ENCODE measurements at places on chromosomes 2 and 18.

GRCh38 chr18:57738078-57738477, 65.0 kb downstream of the ATP8B1 start:
- no peak for DNase-seq

DNA sequence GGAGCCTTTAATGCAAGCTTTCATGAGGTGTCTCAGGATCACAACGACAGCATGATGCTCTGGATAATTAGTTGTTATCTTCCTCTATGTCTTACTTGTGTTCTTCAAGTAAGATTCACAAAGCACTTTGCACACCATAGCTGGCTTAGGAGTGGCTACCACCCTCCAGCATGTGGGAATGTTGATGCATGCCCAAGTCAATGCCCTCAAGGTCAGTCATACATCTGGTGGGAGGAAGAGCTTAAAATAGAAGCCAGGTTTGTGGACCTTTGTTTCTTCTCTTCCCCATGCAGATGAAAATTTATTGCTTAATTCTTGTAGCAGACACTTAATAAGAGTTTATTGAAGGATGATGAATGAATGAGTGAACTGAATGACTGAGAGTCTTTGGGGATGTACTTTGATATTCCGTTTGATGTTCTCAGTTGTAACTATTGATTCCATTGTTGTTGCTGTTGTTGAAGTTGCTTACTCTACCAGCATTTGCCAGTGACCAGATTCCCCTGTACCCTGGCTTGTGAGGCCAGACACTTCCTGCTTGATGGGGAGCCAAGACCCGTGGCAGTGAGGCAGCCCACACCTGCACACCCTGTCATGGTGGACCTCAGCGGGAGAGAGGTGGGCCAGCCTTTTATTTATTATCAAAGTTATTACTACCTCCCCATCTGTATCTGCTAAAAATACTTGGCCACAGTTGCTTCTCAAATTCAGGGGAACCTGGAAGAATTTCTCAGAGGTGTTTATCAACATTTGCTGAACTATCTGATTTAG, 137.8 kb downstream of the LAMA3 start:
- DNase-seq: no peak

GRCh38 chr18:23835506-23835905, 146.3 kb downstream of the LAMA3 start:
- DNase-seq: no peak

GRCh38 chr18:62187543-62188510, 772 bp downstream of the RELCH start:
- no peak for DNase-seq

GRCh38 chr18:45566025-45566740, 49.1 kb upstream of the SLC14A2 start:
- DNase-seq: no peak

- no peak for DNase-seq
These were observed 164.5 kb downstream of the LCLAT1 start for GRCh38 chr2:30611583-30611982.

GRCh38 chr2:37784071-37784758, 112.8 kb upstream of the CDC42EP3 start:
- no peak for DNase-seq

GRCh38 chr2:238157506-238158017, 1.2 kb upstream of the ERFE start:
- DNase-seq: no peak

- no peak for DNase-seq
These were observed at the start of gene PSTPIP2 for GRCh38 chr18:46071653-46072375. Gene PSTPIP2 (minus strand): TSS chr18:46072260. CDS start chr18:46072188, 72 bp downstream.

- no peak for DNase-seq
These were observed 87.2 kb upstream of the FSHR start for GRCh38 chr2:49241501-49241900.

DNA sequence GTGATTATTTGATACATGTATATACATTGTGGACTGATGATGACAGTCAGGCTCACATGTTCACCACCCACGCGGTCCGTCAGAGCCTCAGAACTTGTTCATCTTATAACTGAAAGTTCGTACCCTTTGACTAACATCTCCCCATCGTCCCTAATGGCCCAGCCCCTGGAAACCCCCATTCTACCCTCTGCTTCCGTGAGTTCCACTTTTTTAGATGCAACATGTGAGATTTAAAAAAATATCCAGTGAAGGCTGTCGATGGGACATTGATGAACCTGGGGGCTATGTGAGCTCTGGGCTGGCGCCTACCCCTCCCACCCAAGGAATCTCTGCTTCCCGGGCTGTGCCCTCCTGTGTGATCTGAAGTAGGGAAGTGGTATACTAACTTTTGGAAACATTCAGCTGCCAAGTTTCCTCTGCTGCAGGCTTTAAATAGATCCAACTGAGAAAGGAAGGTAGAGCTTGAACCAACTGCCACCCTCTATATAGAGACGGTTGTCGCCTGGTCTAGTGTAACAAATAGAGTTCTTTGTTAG, 163.8 kb downstream of the FAM210A start:
- peak; percentile 81 for DNase-seq

DNA sequence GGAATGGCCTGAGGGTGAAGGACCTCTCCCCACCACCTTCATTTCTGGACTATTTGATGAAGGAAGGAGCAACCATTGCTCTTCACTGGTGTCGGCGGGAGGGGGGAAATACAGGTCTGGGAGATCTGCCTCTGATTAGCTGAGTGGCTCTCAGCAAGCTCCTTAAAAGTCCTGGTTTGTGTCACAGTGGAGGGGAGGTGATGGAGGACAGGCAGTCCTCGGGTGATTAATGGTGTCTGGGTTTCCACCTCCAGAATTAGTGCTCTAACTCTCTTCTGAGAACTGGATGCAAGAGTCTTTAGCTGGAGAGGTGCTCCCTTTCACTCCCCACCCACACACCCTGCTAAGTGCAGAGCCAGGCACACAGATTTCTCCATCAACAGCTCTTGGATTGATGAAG, 83.2 kb downstream of the TTC32 start:
- DNase-seq: no peak

- no peak for DNase-seq
These were observed 1.3 kb upstream of the USP34 start for GRCh38 chr2:61471905-61472805.

DNA sequence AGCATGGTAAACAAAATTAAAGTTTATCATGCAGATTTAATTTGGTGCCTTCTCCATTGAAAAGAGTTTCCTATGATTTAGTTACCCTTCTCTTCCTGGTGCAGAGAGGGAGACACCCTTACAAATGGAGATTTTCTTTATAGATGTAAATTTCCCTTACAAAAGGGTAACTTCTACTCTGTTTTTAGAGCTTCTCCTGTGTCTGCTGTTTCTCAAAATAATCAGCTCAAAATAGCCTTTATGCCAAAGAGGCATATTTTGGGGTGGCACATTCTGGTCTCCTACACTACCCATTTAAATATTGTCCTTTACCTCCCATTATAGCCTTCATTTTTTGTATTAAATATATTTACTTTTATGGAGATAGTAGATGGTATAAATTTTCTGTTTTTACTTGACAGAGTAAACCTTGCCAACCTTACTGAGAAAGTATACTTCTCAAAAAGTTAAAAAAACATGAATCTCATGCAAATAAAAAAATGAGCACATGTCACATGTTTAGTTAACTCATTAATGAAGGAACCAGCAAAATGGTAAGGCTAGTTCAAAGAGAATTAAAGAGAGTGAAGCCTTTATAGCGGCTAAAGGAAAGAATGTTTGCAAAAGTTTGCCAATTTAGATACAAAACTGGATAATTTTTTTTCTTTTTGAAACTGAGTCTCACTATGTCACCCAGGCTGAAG, 83.3 kb upstream of the MSH6 start:
- DNase-seq: no peak

Measured in GM12864 (cell line).